ENCODE measurements at places on chromosomes 5 and 9. TPM values are rescaled to one million over a fixed set of nuclear protein-coding genes. Genes with fewer than 3 reads are reported as not detected.

SLCO6A1 gene
- not detected for total RNA-seq

DNA sequence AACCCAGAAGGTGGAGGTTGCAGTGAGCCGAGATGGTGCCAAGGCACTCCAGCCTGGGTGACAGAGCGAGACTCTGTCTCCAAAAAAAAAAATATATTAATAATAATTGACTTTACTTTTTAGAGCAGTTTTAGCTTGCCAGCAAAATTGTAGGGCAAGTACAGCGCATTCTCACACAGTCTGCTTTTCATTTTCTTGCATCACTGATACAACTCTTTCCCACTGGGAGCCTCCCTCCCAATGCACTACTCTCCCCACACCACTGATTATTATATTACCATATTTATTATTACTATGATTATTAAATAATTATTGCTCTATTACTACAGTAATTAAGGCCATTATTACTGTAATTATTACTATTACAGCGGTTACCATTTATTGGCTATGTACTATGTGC lies 212.8 kb downstream of the GNA14 start:
- no peaks in the 10 kb centered on the region for H3K36me3 ChIP-seq
- H3K27me3 ChIP-seq = no peaks in the 10 kb centered on the region
- no peak for DNase-seq

DNA sequence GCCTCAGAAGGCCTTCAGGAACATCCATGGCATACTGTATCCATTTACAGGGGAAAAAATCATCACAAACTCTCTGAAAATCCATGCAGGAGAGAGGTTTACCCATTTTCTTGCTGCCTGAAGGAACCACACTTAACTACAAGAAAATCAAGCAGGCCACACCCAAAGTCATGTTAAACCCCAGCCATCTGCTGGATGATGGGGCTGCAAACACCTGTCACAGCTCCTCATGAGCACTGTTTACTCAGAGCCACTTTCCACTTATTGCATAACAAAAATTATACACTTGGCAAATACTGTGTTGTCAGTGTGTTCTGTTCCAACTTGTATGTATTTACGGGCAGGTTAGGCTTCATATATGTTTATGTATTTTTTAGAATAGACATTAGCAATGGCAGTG lies 35.8 kb downstream of the PPIC start:
- no peak overlapping the region for H3K27ac ChIP-seq
- DNase-seq = no peak
- H3K36me3 ChIP-seq = no peaks in the 10 kb centered on the region
- no peaks in the 10 kb centered on the region for H3K27me3 ChIP-seq
- no peaks in the 10 kb centered on the region for H3K4me1 ChIP-seq
- H3K4me3 ChIP-seq = no peak overlapping the region

GRCh38 chr5:160378330-160378729 lies 7.9 kb upstream of the C1QTNF2 start:
- H3K4me1 ChIP-seq = no peaks in the 10 kb centered on the region
- H3K4me3 ChIP-seq = no peak overlapping the region
- no peaks in the 10 kb centered on the region for H3K27me3 ChIP-seq

GRCh38 chr9:88197781-88198340 lies 59.6 kb upstream of the SPATA31C2 start:
- no peak overlapping the region for H3K27ac ChIP-seq
- H3K4me1 ChIP-seq = no peaks in the 10 kb centered on the region
- H3K27me3 ChIP-seq = no peaks in the 10 kb centered on the region
- H3K36me3 ChIP-seq = no peaks in the 10 kb centered on the region

DNA sequence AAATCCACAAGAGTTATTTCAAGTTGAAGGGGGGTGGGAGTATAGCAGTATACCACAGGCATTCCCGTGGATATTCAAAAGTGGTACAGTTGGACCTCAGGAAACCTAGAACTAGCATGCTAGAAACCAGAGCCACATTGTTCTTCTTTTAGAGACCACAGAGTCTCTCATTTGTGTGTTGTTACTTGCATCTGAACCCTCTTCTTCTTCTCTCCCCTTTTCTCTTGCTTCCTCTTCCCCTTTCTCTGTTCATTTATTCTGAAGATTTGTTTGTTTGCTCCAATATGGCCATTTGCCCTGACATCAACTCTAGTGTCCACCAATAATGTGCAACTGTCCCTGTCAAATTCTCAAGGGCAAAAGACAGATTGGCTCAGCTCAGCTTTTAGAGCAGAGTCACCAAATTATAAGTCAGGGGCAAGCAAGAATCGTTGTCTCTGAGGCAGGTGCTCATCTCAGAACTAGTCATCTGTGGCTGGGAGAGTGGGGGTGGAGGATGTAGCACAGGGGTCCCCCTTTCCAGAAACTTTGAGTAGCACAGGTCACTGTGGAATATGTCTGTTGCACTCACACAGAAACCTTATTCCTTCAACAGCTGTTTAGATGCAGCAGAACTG lies 321.1 kb downstream of the ARRDC3 start:
- no peaks in the 10 kb centered on the region for H3K36me3 ChIP-seq
- H3K4me3 ChIP-seq = no peak overlapping the region
- DNase-seq = no peak

DNA sequence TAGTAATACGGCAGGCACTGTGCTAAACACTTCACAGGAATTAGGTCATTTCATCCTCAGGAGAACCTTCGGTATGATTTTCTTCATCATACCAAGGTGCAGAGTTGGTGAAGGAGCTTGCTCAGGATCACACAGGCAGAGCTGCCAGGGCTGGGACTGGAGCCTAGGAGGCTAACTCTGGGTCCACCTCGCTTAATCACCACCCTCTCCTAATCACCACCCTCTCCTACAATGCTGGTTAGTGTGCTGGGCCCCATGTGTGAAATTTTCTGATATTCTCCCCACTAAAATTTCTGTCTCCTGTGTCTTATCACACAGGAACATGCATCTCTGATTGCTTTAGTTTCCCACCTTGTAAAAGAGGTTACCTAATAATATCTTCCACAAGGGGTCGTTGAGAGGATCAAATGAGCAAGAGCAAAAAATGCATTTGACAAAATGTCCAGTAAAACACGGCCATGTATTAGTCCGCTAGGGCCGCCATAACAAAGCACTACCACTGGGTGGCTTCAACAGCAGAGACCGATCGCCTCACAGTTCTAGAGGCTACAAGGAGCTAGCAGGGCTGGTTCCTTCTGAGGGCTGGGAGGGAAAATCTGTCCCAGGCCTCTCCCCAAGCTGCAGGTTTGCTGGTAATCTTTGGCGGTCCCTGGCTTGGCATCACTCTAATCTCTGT lies 128.2 kb upstream of the NFIB start:
- DNase-seq = no peak
- no peaks in the 10 kb centered on the region for H3K4me1 ChIP-seq
- no peaks in the 10 kb centered on the region for H3K36me3 ChIP-seq
- H3K27me3 ChIP-seq = no peaks in the 10 kb centered on the region
- no peak overlapping the region for H3K27ac ChIP-seq
- no peak overlapping the region for H3K4me3 ChIP-seq

DNA sequence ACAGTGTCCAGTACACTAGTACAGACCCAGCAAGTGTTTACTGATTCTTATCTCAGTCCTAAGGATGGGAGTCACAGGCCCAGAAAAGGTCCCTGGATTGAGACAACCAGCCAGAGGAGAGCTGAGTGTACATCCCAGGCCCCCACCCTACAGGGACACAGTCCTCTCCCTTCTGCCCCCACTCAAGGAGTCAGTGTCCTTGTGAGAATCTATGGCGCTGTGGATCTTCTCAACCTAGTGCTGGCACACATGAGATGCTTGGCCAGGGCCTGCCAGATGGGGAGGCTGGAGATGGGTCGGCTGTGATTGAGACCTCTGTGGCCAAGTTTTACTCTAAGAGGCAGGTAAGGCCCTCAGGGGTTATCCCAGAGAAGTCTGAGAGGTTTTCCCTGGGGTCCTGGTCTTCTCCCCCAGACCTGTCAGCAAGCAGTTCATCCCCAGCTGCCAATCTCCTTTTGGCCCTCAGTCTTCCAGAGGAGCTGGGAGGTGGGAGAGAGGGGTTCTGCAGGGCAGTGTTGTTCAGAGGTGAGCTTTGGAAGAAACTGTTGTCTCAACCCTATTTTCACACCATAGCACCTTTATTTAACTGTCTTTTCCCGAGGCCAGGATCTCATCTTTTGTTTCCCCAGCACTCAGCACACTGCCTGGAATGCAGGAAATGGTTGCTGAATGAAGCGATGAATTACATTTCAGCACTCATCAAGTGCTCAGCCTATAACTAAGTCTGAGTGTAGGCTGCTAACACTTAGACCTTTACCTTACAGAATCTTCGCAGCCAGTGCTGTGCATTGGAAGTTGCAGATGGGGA lies 3.2 kb upstream of the NSD1 start:
- no peak overlapping the region for H3K27ac ChIP-seq
- H3K27me3 ChIP-seq = no peaks in the 10 kb centered on the region
- no peak overlapping the region for H3K4me3 ChIP-seq
- no peaks in the 10 kb centered on the region for H3K36me3 ChIP-seq
- no peak for DNase-seq
- H3K4me1 ChIP-seq = peaks cover 38% of the 10 kb centered on the region

GRCh38 chr5:170330568-170331054 lies 33.0 kb upstream of the LCP2 start:
- peak overlapping the region; percentile 94 for H3K27ac ChIP-seq
- H3K36me3 ChIP-seq = no peaks in the 10 kb centered on the region
- H3K4me3 ChIP-seq = peak overlapping the region; percentile 35
- DNase-seq = no peak
- no peaks in the 10 kb centered on the region for H3K27me3 ChIP-seq

- H3K4me3 ChIP-seq = peak overlapping the region; percentile 28
- DNase-seq = no peak
- H3K27me3 ChIP-seq = no peaks in the 10 kb centered on the region
- peak overlapping the region; percentile 62 for H3K27ac ChIP-seq
- H3K36me3 ChIP-seq = no peaks in the 10 kb centered on the region
- H3K4me1 ChIP-seq = peaks cover 87% of the 10 kb centered on the region
These were observed 11.9 kb downstream of the TNFAIP8 start for GRCh38 chr5:119367502-119368237.

GRCh38 chr5:133236541-133236951 lies 184.7 kb downstream of the HSPA4 start:
- no peaks in the 10 kb centered on the region for H3K27me3 ChIP-seq
- H3K27ac ChIP-seq = no peak overlapping the region
- no peaks in the 10 kb centered on the region for H3K4me1 ChIP-seq
- no peak for DNase-seq

CTXN3 gene
- total RNA-seq = not detected

DNA sequence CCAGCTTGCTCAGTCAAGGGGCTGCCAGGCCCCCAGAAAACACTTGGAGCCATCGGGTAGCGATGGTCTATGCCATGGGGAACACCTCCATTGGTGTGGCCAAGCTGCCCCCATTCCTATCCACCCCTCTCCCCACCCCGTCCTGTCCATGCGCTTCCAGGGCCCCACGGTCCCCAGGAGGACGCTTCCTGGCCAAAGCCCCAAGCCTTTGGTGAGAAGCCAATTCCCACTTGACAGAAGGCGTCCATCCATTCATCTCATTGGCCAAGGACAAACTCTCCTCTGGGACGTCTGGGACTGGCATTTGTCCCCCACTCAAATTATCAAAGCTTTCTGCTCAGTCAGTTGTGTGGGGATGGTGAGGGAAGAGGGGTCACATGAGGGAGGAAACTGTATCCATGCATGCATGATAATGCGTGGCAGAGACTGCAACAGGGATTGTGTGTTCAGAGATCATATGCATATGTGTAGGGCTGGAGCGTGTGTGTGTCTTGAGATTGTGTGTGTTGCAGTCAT lies 9.5 kb downstream of the CPLX2 start:
- DNase-seq = no peak
- H3K4me3 ChIP-seq = no peak overlapping the region
- no peaks in the 10 kb centered on the region for H3K27me3 ChIP-seq
